ENCODE measurements at places on chromosomes 1 and 21.

- DNase-seq: no peak
Observed at GRCh38 chr1:14572861-14573260, 25.6 kb upstream of the KAZN start.

- no peak for DNase-seq
Observed at GRCh38 chr1:243667133-243667532, 182.9 kb downstream of the AKT3 start.

DNA sequence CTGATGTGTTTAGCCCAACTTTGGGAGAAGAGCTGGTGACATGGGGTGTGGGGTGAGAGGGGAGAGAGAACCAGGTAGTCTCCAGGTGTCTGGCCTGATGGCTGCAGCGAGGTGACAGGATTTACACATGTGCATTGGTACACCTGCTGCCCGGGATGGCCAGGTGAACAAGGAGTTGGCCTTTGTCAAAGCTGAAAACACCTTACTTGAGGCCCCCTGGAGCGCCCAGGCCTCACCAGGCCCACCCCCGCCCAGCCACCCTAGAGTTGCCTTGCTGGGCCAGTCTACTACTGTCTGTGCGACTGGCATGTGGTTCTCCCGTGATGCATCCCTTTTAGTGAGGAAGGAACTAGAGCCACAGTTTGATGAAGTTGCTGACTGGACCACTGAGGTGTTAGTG, 90.5 kb downstream of the ADARB1 start:
- DNase-seq: no peak

DNA sequence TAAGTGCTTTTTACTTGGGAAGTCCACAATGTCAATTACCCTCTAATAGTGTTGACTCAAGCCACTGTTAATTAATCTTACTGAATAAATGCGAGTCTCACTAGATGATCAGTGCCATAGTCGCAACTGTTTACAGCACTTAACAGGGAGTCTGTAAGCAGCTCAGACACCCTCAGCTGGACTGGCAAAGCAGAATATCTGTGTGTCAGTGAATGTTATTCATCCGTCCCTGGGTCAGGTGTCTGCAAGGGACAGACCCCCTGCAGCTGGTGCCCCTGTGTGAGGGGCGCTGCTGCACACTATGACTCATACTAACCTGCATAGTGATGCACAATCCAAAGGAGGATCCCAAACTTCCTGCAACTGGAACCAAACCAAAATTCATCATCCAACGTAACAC, 306.5 kb downstream of the HHIPL2 start:
- no peak for DNase-seq

- no peak for DNase-seq
Observed at GRCh38 chr1:200437556-200438203, 27.8 kb upstream of the ZNF281 start.
